ENCODE measurements at places on chromosomes 7 and 10.

GRCh38 chr10:22341926-22342196, 3.4 kb upstream of the SPAG6 start:
- H3K4me3 ChIP-seq: peak overlapping the region; percentile 85
- H3K27me3 ChIP-seq: peaks cover 60% of the 10 kb centered on the region
- H3K27ac ChIP-seq: no peak overlapping the region
- no peak for ATAC-seq
- peaks cover 33% of the 10 kb centered on the region for H3K36me3 ChIP-seq

DNA sequence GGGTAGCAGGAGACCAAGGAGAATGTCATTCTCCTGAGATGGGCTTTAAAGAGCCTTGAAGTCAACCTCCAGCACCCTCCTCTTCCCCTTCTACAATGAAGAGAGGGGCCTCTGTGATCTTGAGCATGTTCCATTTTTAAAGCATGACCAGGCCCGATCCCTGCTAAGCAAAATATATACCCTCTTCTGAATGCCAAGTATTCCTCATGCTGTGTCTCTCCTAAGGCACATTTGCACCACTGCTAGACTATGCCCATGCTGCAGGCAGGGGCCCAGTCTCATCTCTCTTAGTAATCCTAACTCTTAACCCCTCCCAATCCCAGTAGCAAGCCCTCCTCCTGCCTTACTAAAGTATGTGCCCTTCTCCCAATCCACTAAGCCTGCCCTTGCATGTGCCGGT, 18.4 kb downstream of the SORBS1 start:
- no peak for ATAC-seq
- no peak overlapping the region for H3K27ac ChIP-seq
- H3K36me3 ChIP-seq: no peaks in the 10 kb centered on the region
- H3K4me3 ChIP-seq: no peak overlapping the region
- H3K4me1 ChIP-seq: no peaks in the 10 kb centered on the region
- no peaks in the 10 kb centered on the region for H3K27me3 ChIP-seq

DNA sequence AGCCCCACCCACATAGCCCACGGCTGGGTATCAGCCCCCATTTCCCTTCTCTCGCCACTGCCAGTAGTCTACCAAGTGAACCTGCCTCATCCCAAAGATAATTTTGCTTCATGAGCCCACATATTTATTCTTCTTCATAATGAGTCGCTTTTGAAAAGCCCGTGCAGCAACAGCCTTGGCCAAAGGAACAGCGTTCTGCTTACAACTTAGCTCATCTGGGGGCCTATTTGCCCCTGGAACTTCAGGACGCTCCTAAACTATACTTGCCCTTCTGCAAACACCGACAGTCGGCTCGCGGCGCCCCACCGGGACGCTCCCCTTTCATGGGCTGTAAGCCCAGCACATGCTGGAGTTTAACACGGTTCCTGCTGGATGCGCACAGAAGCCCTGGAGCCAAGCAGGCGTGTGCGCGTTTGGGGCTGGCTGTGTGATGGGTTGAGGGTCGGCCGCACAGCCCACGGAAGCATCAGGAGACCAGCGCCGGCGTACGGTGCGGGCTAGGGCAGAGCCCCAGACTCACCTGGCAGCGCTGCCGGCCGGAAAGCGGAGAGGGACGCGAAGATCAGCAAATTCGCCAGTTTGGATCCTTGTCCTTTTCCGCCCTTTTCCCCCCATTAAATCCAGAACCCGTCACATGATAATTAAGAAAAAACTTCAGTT, 370 bp downstream of the TMEM60 start:
- peaks cover 85% of the 10 kb centered on the region for H3K36me3 ChIP-seq
- H3K4me1 ChIP-seq: peaks cover 42% of the 10 kb centered on the region
- H3K4me3 ChIP-seq: peak overlapping the region; percentile 98
- H3K27me3 ChIP-seq: no peaks in the 10 kb centered on the region
- peak; percentile 25 for ATAC-seq
- H3K27ac ChIP-seq: peak overlapping the region; percentile 95

GRCh38 chr10:118956802-118957442, 72.6 kb upstream of the NANOS1 start:
- no peak for ATAC-seq
- H3K36me3 ChIP-seq: no peaks in the 10 kb centered on the region
- peaks cover 7% of the 10 kb centered on the region for H3K27me3 ChIP-seq
- H3K27ac ChIP-seq: no peak overlapping the region
- H3K4me3 ChIP-seq: no peak overlapping the region

DNA sequence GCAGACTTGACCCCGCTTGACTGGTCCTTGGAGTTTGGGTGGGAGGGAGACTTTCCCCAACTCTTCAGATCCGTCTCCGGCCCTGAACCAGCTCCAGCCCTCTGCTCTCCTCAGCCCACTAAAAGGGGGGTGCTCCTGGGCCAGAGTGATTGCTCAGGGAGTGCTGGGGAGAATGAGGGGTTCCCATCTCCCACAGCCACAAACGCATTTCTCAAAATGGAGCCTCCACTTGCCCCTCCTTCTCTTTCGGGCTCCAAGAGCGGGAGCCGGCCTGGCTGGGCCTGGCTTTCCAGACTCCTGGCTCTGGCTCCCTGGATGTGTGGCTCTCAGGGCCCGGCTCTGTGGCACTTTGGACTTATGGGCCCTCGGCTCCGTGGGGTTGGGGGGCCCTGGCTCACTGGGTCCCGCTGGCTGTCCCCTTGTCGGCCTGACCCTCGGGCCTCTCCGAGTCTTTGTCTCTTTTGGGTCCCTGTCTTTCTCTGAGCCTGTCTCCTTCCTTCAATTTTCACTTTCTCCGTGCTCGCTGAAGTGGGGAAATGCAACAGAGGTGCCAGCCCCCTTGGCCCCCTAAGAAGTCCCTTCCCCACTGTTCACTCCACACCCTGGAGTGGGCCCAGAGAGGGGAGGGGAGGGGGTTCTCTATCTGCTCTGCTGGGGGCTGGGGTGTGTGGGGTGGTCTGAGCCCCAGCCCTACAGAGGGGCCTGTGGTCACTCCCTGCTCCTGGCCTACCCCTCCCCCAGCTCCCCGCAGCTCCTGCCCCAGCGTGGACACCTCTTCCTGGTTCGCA, 713 bp downstream of the LZTS2 start:
- H3K4me1 ChIP-seq: peaks cover 12% of the 10 kb centered on the region
- no peaks in the 10 kb centered on the region for H3K27me3 ChIP-seq
- no peak for ATAC-seq
- H3K27ac ChIP-seq: peak overlapping the region; percentile 59

All from activated T-helper 17 cell treated with anti-CD3 and anti-CD28 coated beads, Interleukin-2, amount 50 U/mL, for 72 hours (primary cell).